ENCODE measurements at places on chromosomes 4 and X.
A peak's percentile ranks its signal among the peaks of the same experiment; 100 is the strongest.

GRCh38 chr4:166039822-166040221, 166.8 kb downstream of the TLL1 start:
- DNase-seq: no peak

DNA sequence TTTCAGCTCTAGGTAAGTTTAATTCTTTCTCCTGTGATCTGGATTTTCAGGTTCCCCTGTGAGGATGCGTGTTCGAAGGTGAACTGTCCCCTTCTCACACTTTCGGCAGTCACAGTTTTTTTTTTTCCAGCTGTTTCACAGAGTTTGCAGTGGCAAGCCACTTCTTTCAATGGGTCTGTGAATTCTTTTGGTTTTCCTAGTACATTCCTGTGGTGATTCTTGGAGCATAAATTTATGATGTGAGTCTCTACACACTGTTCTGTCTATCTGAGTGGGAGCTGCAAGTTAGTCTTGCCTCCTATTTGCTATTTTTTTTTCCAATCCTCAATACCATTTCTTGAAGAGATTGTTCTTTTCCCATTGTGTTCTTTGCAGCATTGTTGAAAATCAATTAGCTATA, 595.5 kb downstream of the RAPGEF2 start:
- no peak for DNase-seq

DNA sequence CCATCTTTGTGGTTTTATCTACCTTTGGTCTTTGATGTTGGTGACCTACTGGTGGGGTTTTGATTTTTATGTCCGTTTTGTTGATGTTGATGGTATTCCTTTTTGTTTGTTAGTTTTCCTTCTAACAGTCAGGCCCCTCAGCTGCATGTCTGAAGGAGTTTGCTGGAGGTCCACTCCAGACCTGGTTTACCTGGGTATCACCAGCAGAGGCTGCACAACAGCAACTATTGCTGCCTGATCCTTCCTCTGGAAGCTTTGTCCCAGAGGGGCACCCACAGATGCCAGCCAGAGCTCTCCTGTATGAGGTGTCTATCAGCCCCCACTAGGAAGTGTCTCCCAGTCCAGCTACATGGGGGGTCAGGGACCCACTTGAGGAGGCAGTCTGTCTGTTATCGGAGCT, 199.3 kb upstream of the WDFY3 start:
- DNase-seq: no peak

- DNase-seq: no peak
Measured at GRCh38 chr4:151624626-151625565, 135.9 kb downstream of the GATB start.

DNA sequence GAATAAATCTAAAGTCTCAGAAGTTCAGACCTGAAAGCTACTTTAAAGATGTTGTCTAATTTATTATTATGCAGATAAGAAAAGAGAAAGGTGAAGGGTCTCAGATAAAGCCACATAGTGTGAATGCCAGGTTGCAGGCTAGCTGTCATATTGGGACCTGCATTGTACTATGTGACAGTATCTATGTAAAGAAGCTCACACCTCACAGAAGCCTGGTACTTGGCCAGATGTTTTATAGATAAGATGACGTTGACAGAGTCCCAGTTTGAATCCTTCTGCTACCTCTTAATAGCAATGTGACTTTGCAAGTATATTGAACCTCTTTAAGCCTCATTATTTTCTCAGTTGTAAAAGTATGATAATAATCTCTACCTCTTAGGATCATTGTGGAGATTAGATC, 227.0 kb downstream of the SPRY1 start:
- no peak for DNase-seq

DNA sequence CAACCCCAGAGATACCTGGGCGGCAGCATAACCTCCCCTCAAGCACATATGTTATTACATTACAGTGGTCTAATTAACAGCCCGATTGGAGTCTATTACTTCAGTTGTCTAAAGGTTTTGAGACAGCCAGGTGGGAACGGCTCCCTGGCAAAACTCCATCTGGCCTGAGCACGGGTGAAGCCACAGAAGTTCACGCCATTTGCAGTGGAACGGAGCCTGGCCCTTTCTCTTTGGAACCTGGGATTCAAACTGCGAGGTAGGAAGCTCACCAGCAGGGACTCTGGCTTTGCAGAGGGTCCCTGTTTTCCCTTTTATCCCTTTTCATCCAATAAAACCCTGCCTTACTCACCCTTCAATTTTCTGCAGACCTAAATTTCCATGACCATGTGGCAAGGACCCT, 45.9 kb upstream of the NEIL3 start:
- DNase-seq: no peak

- DNase-seq: no peak
Measured at GRCh38 chrX:18455384-18455783, 30.0 kb downstream of the CDKL5 start.

DNA sequence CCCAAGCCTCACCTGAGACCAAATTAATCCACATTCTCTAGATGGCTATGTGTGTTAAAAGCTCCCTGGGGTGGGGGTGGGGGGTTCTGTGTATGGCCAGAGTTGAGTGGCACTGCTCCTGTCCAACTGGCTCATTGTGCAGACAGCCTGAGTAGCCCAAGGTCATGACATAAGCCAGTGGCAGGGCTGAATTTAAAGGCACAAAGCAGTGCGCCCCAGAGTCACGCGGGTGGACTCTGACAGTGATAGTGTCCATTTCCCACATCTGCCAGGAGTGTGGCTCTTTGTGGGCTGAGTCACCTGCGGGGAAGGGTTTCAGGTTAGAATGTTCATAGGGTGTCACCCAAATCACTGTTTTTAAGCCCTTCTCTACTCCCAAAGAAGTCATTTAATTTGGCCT, 45.4 kb downstream of the SCD5 start:
- no peak for DNase-seq

DNA sequence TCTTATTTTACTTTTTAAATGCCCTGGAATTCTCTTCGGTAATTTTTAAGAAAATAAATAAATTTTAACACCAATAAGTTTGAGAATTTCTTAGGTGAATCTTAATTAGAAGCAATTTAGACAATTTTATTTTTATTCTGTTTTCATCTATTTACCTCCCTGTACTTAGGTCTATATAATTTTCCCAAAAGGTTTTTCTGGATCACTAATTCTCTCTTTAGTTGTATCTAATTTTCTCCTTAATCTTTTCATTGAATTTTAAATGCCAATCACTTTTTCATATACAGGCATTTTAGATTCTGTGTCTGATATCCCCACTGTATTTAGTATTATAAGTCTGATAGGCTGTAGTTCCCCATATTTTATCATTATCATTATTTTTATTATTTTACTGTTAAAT, 845.3 kb downstream of the TRIML1 start:
- no peak for DNase-seq

DNA sequence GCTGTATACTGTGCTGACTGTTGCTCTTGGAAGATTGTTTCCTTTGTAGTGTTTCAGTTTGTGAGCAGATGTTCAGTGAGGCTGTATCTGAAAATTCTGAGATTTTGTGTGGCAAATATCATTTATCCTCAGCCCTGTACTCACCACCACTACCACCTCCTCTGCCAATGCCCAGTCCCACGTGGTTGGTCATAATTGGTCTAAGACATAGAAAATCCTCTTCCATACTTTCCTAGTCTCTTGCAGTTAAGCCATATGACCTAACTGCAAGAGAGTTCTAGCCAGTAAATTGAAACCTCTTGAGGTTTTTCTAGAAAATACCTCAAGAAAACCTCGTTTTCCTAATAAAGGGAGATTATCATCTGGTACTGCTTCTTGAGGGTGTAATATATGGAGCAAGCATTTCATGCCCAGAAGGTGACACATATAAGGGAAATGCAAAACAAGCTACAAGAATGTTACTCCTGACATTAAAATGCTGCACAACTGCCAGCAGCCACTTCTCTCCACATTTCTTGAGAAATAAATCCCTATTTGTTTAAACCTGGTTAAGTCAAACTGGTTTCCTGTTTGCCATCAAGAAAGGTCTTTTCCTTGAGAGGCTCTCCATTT, 32.8 kb downstream of the ABCE1 start:
- DNase-seq: no peak

- DNase-seq: no peak
Measured at GRCh38 chr4:165312506-165312905, 15.0 kb upstream of the MSMO1 start.

- DNase-seq: no peak
Measured at GRCh38 chr4:27048429-27049238, 188.0 kb downstream of the STIM2 start.

DNA sequence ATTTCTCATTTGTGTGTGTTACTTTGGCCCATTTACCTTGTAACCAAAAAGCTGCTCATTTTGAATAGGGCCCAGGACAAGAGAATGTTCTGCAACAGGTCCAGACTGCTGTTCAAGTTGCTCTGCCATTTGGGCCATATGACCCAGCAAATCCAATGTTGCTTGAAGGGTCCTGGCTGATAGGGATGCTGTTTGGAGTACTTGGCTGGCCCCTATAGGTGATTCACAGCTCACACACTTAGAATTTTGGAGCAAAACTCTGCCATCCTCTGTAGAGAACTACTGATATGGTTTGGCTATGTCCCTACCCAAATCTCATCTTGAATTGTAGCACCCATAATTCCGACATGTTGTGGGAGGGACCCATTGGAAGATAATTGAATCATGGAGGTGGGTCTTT, 131.5 kb downstream of the AASDH start:
- no peak for DNase-seq

DNA sequence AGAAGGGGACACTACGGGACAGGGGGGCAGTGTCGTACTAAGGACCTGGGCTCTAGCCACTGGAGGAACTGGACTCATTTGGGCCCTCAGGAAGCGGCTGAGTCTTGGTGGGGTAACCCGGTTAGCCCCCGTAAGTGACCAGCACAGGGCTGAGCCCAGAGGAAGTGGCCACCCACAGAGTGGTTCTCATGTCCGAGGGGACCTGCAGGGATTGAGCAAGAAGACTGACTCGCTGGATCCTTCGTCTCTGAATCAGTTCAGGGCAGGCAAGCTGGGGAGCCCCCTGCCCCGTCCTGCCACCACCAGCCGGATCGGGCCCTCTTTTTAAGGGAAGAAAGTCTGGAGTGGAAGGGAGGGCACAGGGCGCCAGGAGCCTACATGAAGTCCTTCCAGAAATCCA, 719 bp upstream of the BGN start:
- DNase-seq: no peak

- no peak for DNase-seq
Measured at GRCh38 chrX:150863191-150863590, 35.3 kb downstream of the CD99L2 start.

GRCh38 chr4:87846226-87846625, 13.5 kb downstream of the MEPE start:
- DNase-seq: no peak

- DNase-seq: peak; percentile 59
Measured at GRCh38 chrX:80812176-80812575, 2.5 kb upstream of the BRWD3 start.

GRCh38 chrX:43940816-43941474, 32.2 kb downstream of the NDP start:
- no peak for DNase-seq

GRCh38 chr4:87540146-87541058, 11.2 kb upstream of the SPARCL1 start:
- no peak for DNase-seq

DNA sequence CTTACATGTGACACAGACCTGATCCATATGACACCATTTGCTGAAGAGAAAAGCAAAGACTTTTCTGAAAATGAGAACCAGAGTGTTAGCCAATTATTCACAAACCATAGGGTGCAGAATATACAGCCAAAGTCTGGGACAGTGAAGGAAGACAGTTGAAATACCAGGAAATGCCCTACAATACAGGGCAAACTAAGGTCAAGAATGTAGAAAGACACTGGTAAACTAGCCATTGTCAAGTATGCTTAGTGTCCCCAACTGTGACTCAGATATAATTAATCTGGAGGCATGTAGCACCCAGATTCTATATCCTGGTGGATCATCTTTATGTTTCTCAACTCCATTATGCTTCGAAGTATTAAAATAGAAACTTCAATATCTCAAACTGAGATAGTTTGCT, 200.9 kb upstream of the FSTL5 start:
- no peak for DNase-seq

- no peak for DNase-seq
Measured at GRCh38 chr4:164572877-164573279, 181.1 kb upstream of the SMIM31 start.

- no peak for DNase-seq
Measured at GRCh38 chr4:143403553-143403820, 66.8 kb downstream of the GAB1 start.

DNA sequence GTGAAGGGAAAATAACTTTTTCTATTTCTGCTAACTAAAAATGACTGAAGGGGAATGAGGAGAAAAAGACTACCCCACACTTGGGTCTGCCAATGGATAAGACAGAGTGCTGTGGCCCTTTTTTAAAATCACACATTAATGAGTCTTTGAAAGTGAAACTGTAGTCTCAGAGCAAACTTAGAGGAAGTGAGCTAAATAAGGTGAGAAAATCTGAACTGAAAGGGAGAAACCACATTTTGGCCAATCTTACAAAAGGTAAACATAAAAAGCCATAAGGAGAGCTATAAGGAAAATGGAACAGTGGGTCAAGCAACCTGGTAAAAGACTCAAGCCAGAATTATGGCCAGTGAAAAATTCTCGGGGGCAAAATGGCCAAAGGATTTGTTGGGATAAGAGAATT, 755.1 kb upstream of the IGFBP7 start:
- DNase-seq: no peak

DNA sequence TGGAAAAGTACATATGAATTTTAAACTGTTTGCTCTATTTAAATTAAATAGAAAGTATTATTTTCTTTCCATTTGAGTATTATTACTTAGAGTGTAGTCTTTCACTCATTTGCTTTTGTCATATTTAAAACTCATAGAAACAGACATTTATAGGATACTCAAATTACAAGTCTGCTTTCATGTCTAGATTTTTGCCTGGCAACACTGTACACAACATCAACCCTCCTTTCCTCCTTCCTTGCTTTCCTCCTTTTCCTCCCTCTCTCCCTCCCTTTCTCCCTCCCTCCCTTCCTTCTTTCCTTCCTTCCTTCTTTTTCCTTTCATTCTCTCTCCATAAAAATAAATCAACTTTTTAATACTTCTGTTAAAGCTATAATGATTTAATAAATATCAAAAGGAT, 2361.2 kb downstream of the ARAP2 start:
- DNase-seq: no peak

DNA sequence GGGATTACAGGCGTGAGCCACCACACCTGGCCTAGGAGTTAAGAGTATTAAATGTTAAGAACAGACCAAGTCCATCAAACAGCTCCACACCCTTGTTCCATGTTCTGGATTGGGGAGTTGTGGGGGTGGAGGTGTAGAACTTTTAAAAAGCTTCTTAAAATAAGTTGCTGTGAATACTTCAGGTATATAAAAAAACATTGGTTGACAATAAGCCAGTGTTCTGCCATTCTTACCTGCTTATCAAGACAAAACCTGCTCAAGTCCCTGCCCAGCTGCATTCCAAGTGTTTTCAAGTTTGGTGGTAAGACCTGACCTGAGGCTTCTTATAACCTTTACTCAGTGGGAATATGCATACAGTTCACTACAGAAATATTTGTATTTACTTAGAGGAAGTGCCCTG, 6.4 kb downstream of the RBM3 start:
- no peak for DNase-seq

Measured in CD4-positive, alpha-beta T cell treated with Interleukin-17A for 4 hours (primary cell).